ENCODE measurements at places on chromosomes 16 and 17.

DNA sequence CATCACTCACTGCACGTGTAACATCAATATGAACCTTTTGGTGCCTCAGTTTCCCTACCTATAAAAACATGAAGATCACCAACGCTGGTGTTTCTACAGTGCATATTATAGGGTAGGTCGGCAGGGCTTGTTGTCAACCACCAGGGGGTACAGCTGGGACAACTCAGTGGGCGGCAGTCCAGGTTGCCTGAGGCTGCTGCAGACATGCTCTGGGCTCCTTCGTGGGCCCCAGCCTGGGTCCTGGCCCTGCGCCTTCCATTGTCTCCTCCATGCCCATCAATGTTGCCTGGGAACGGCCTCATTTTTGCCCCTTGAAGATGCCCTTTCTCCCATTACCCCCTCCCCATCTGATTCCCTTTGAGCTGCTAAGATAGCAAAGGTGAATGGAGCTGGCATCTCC is 89.8 kb downstream of the GSG1L start:
- no peak for DNase-seq

DNA sequence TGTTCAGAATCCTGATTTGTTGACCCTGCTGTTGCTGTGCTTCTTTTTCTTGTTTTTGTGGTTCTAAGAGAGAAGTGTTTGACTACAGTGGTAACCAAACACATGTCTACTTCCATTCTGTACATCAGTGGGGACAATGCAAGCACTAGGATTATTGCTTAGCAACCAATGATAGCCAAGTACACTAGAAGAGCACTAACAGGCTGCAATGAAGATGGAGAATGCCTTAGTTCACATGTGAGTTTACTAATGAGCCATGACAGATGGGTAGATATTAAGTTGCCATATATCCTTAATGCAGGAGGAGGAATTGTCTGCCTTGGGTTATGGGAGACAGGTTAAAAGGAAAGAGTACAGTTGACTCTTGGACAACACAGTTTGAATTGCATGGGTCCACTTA is 8.3 kb downstream of the EFCAB5 start:
- no peak for DNase-seq

DNA sequence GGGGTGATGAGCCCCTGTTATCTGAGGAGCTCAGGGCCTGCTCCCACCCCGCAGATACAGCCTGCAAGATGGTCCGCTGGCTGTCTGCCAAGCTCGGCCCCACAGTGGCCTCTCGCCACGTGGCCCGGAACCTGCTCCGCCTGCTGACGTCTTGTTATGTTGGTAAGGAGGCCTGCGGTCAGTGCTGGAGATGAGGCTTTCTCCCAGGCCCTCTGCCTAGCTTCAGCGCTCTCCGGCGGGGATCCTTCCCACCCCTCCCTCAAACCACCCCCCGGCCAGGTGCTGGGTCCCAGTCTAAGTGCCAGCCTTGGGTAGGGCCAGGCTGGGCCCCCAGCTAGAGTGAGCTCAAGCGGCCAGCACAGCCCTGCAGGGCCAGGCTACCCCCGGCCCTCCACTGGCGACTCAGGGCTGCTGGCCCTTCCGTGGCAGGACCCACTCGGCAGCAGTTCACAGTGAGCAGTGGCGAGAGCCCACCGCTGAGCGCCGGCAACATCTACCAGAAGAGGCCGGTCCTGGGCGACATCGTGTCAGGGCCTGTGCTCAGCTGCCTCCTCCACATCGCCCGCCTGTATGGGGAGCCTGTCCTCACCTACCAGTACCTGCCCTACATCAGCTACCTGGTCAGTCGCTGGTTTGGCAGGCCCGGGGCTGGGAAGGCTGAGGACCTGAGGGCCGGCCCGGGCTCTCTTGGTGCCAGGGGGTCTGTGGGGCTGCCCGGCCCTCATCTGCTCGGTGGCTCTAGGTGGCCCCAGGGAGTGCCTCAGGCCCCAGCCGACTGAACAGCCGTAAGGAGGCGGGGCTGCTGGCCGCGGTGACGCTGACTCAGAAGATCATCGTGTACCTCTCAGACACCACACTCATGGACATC is 6.1 kb downstream of the WDR81 start:
- peak; percentile 86 for DNase-seq

GRCh38 chr17:80339731-80340456 is 75.1 kb upstream of the ENDOV start:
- no peak for DNase-seq

DNA sequence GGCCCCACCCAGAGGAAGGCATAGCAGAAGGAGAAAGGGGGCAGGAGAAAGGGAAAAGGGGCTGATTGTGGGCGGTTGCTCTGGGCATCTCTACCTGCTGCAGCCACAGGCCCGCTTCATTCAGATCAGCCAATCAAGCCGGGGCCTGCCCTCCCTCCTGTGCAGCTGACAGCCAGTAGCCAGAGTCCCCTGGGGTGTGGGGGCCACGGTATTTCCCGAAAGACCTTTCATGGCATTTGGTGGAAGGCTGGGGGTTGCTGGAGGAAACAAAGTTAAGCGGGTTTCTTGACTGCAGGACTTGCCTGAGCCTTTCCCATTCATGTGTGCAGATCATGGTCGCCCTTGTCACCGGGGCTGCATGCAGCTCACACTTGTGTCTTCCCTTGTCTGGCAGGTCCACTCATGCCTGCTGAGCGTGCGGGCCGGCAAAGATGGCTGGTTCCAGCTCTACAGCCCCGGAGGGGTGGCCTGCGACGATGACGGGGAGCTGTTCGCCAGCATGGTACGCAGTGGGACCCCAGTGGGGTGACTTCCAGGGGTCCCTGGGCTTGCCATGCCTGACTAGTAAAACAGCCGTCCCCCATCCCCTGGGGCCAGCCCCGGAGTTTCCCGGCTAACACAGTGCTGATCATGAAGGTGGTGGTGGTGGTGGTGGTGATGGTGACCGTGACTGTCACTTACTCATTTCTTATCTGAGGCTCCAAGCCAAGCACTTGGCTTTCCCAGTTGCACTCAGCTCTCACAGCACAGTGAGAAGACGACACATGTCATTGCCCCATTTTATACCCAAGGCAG is 82.7 kb upstream of the PLCG2 start:
- DNase-seq: no peak

DNA sequence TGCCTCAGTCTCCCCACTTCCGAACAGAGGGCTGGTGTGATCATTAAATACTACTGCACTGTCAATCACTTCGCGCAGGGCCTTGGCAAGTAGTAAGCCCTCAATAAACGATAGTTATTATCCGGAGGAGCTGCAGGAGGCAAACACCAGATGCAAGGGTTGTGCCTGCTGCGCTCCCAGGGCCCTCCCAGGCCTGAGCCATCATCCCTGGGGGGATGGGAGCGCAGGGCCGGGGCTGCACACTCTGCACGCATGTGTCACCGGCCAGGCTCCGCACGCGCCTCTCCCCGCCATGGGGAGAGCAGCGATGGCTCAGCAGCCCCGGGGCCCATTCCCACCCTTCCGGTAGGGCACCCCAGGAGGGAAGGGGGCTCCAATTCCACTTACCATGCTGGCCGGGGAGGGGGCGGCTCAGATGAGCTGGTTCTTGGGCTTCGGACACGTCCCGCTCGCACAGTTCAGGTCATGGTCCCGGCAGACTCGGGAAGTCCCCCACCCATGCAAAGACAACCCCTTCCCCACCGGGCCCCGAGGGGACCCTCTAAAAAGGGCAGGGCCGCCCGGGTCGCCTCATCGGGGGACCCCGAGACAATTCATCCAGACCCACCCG is 681 bp downstream of the XPO6 start:
- DNase-seq: peak; percentile 60

- DNase-seq: no peak
Measured at GRCh38 chr16:53605831-53606400, 97.7 kb downstream of the RPGRIP1L start.

DNA sequence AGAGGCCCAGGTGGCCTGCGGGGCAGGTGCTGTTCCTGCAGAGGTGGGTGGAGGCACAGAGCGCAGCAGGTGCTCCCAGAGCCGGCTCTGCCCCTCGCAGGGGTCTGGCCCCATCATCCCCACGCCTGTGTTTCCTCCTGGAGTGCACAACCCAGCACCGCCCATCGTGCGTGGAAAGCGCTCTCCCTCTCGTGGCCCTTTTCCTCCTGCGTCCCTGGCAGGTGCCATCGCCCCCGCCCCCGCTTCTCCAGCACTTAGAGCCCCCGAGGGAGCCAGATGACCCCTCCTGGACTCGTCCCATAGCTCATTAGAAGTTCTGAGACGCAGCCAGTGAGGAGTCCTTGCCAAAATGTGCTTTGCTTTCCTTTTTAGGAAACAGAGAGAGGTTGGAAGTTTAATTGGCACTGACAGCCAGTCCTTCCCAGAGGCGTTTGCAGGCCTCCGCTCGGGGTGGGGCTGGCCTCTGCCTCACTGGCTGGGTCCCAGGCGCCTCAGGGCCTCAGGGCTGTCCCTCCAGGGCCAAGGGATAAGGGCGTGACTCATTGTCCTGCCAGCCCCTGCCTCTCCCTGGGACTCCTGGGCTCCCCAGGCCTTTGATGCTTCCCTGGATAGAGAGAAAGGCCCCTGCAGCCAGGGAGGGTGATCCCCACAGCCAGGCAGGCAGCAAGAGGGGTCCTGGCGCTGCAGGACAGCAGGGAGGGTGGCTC is 32.2 kb upstream of the CHMP6 start:
- DNase-seq: peak; percentile 92

DNA sequence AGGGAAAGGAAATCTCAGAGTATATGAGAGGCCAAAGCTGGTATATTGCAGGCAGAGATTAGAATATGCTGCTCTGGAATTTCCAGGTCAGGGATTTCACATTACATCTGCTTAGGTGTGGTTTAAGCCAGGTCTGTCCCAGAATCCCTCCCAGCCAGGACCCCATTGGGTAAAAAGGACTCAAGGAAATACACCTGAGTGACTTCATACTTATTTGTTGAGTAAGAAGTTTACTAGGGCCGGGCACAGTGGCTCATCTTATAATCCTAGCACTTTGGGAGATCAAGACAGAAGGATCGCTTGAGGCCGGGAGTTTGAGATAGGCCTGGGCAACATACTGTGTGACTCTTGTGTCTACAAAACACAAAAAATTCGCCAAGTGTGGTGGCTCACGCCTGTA is 7.2 kb downstream of the PIPOX start:
- DNase-seq: no peak

GRCh38 chr17:12712941-12713340 is 47.3 kb downstream of the MYOCD start:
- DNase-seq: no peak

DNA sequence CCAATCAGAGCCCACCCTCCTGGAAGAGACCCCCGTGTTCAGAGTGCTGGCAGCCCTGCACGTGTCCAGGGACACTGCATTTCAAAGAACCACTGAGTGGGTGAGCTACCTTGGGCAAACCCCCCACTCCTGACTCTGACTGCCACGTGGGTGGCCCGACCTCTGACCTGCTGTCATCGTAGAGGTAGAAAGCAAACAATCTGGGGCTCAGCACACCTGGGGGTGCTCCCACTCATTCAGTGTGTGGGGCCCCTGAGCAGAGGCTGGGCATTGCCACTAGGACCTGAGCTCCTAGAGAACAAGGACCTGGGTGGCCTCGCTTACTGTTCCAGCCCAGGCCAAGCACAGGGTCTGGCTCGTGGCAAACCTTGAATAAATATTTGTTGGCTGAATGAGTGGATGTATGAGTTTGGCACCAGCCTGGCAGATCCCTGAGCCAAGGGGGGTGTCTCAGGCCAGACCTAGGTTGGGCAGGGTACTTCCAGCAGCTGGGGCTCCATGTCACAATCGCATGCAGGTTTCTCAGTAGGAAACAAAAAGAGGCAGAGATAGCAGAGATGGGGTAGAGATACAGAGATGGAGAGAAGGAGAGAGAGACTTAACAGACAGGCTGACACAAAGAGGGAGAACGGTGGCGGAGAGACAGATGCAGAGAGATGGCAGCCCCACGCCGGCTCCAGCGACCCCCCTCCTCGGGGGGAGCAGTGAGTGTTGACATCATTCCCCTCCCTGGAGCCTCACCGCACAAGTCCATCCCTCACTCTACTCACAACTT is 5.4 kb upstream of the DRC7 start:
- DNase-seq: no peak

DNA sequence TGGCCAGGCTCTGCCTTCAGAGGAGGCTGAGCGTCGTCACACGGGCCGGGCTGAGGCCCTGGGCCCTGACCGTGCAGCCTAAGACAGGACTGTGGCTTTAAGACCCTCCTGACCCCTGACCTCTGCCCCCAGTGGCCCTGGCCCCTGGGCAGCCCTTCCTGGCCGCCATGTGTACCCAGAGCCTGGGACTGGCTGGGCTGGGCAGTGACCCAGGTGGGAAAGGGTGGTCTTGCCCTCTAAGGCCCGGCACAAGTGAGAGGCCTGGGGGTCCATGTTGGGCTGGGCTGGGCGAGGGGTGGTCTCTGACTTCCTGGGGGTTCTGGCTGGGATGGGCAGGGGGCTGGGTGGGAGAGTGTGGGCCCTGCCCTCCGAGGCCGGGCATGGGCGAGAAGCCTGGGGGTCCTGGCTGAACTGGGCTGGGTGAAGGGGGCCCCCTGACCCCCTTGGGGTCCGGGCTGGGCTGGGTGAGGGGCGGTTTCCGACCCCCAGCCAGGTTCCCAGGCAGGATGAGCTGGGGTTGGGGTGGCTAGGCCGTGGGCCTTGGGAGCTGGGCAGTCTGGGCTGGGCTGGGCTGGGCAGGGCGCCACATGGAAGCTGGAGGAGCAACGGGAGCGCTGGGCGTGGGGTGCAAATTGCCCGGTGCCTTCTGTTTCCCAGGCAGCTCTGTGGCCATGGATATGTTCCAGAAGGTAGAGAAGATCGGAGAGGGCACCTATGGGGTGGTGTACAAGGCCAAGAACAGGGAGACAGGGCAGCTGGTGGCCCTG is at the start of gene CDK3:
CDK3 (plus strand) TSS at position 101 of the 767 bp plus-strand sequence; CDS start at position 672, 571 bp downstream.
- DNase-seq: no peak

DNA sequence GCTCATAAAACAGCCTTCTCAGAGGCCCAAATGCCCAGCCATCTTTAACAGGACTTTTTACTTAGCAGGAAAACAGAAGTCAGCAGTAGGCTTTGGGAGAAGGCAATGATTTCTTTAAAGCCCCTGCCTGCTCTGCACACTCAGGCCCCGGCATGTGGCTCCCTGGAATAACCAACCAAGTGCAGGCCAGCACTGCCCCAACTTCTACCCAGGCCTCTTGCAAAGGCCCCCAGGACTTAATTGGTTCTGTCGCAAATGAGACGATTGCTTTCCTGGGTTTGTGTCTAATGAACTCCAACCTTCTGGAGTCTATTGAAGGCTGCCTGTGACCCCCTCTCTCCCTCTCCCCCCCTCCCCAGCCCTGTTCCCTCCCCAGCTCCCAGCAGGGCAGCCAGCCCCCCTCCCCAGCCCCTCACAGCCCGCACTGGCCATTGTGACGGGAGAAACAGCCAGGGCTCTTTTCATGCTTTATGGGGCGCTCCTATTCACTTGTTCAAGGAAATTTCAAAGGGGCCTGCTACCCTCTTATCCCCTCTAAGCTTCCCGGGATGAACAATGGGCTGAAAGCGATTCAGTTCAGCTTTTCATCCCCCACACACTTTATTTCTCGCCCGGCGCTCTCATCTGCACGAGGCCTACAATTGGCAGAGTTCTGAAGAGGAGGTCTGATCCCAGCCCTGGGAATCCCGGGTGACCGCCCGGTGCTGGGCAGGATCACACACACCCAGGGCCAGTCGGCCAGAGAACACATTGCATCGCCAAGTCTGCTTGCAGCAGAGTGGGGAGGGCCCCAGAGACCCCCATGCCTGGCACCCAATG is 15.5 kb downstream of the AXIN2 start:
- DNase-seq: no peak

GRCh38 chr17:72077326-72077960 is 43.4 kb upstream of the SOX9 start:
- no peak for DNase-seq

Measured in lung (tissue), 17 donors.